NCI-H2029 (cell line): ENCODE measurements at places on chromosomes 2 and 18.

- DNase-seq = no peak
Observed at GRCh38 chr2:54968561-54969218, 81.6 kb downstream of the RTN4 start.

- no peak for DNase-seq
Observed at GRCh38 chr2:110143982-110144381, 28.4 kb upstream of the MALL start.

DNA sequence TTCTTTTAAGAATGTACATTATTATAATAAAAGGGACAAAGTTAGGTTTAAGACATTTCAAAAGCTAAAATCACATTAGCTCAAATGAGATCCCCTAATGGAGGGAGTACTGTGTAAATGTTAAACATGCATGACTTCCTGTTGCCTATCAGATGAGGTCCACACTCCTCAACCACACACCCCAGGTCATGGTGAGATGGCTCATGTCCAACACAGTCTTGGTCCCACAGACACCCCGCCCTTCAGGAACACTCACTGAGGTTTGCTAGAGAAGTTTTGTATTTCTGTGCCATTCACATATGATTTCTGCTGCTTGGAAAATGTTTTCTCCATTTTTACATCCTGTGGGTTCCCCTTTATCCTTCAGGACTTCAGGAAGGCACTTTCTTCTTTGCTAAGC is 491.0 kb downstream of the SOX11 start:
- DNase-seq = no peak

DNA sequence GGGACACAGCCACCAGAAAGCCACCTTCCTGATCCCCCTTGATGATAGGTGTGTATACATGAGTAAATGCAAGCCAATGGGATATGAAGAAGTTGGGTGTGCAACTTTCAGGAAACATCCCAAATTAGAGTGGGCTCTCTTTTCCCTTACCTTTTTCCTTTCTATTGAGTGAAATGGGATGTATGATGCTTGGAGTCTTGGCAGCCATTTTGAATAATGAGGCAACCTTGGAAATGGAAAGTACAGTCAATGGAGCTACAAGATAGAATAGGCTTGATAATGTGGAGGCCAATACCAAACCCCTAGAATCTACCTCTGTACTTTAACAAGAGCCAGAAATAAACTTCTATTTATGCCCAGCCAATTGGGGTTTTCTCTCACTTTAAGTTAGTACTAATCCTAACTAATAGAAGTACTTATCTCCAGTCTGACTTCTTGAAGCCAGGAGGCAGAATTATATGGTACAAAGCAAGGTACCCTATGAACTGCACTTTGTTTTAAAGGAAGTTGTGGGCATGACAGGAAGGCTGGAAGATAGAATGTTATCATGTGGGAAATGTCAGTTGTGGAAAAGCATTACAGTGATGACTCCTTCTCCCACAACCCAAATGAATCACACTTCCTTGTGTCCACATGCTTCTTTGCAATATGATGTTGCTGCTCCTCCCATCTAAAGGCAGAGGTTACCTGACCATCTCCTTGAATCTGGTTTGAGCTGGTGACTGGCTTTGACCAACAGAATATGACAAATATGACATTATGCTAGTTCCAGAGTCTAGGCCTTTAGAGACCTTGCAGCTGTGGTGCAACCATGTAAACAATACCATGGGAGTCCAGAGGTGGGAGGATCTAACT is 12.9 kb upstream of the NABP1 start:
- DNase-seq = no peak

DNA sequence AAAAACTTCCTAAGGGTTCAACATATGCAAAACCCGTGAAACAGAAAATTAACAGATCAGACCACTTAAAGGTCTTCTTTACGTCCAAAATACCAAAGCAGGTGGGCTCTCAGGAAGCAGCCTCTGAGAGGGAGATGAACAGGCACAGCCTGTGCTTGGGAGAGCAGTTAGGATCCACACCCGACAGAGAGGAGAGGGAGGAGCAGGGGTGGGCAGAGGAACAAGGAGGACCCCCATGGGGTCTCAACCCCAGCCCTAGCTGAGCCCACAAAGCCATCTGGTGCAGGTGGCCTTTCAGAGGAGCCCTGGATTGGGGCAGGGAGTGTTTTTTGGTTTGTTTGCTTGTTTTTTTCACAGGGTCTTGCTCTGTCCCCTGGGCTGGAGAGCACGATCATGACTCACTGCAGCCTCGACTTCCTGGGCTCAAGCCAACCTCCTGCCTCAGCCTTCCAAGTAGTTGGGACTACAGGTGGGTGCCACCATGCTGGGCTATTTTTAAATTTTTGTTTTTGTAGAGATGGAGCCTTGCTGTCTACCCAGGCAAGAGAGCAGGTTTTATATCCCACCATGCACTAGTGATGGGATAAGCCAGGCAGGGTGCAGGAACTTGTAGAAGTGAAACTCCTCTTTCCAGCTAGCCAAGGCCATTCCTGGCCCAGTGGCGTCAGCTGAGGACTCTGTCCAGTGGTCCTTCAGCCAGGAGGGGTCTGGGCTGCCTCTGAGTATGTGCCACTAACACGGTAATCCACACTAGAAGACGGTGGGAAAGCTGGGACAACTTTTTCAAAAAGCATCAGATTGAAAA is 154.1 kb upstream of the HDAC4 start:
- DNase-seq = no peak

- no peak for DNase-seq
Observed at GRCh38 chr2:5937851-5938565, 245.8 kb downstream of the SOX11 start.

DNA sequence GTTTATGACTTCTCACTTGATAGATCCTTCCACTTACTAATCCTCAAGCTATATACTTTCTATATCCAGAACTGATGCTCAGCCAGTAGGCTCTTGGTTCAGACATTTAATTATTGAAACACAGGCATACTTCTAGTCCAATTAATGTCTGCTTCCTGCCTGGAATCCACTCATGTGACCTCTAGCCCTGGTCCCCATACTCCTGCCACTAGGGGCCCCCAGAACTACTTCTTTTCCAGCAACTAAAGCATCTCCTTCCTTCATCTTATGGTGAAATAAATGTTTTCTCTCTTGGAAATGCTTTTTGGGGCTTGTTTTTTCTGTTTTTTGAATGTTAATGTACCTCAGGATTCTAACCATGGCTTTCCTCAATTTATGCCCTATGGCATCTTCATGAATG is 527.6 kb downstream of the SATB2 start:
- DNase-seq = no peak
